ENCODE measurements at places on chromosomes 7 and 10.

DNA sequence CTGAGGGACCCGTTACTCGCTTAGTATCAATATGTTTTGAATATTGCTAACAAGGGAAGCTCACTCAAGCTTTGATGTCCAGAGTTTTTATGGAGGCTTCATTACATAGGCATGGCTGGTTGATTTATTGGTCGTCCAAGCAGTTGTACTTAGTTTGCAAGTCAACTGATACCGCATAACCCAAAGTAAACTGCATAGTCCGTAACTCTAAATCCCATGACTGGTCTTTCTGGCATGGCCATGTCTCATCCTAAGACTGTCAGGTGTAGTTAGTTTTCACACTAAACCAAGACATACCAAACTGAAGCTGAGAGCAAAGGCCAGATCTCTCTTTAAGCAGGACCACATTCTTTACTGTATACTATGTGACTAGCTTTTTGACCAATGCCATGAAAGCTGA, 397.9 kb downstream of the TFEC start:
- DNase-seq: no peak

- DNase-seq: no peak
Measured at GRCh38 chr7:123548406-123548805, 9.2 kb downstream of the NDUFA5 start.

DNA sequence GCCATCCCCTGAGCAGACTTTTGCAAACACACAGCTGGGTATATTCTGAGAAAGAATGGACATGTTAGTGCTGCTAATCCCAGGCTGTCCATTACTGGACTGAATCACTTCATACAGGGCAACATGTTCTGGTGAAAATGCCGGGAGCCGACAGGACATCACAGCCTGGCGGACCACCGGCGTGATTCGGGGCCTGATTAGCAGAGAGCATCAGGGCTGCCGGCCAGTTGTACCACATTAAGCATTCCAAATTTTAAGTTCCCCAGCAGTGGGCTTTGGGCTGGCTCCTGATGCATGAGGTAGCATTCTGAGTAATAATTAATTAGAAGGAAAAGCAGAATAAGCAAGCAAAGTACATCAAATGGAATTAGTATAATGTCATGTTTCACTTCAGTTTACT, 229.0 kb downstream of the GRID1 start:
- DNase-seq: no peak

DNA sequence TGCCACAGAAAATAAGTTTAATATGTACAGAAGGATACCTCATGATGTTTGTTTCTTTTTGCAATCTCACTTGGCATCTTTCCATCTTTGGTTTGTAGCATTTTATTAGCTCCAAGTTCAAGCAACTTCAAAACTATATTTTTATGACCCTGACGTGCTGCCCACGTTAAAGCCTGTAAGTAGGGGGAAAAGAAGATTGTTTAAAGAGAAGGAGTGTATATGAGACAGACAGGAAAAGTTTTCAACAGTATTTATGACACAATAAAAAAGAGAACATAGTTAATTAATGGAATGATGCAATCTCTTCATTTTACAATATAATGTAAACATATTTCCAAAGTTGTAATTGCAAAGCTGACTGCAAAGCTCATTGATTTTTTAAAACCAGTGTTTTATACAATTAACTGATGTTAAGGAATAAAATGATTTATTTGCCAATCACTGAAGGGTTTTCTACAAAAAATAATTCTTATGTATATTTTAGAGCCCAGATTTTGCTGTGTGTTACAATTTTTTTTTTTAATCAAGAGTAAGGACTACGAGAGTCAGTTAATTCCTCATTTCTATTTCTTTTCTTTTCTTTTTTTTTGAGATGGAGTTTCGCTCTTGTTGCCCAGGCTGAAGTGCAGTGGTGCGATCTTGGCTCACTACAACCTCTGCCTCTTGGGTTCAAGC, 42.5 kb downstream of the ASZ1 start:
- no peak for DNase-seq

GRCh38 chr10:76874176-76874575, 763.4 kb downstream of the KCNMA1 start:
- no peak for DNase-seq

DNA sequence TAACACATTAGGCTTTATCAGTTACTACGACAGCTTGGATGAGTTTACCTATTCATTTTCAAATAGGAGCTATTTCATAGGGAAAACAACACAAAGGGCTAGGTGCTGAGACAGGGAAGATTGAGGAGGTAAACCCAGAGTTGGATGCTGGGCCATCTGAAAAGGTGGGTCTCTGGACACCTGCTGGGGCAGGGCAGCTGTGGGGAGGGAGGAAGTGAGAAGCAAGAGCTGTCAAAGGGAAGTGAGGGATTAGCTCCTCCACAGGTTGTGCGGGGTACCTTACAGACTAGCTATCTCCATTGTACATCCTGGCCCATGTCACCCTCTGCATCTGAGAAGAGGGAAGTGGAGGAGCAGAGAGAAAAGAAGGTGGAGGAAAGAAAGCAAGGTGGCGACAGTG, 48.9 kb downstream of the BLNK start:
- no peak for DNase-seq

DNA sequence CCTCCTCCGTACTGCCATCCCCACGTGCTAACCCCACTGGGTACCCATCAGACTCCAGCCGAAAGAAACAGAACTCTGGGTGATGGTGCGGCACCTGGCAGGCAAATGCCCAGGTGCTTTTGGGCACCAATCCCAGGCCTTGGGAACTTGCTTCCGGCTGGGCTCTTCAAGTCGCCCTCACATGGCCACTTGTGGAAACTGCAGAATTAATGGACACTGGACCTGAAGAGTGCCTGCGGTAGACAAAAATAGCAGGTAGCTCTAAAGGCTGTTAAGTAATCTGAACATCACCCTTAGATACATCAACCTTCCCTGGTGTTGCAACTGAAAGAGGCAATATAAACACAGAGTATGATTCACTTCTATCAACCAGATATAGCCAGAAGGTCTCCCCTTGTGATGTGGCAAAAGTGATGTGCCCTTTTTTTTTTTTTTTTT, 644.4 kb downstream of the GRM8 start:
- peak; percentile 46 for DNase-seq

GRCh38 chr10:6108631-6109443, 20.0 kb downstream of the RBM17 start:
- peak; percentile 69 for DNase-seq

DNA sequence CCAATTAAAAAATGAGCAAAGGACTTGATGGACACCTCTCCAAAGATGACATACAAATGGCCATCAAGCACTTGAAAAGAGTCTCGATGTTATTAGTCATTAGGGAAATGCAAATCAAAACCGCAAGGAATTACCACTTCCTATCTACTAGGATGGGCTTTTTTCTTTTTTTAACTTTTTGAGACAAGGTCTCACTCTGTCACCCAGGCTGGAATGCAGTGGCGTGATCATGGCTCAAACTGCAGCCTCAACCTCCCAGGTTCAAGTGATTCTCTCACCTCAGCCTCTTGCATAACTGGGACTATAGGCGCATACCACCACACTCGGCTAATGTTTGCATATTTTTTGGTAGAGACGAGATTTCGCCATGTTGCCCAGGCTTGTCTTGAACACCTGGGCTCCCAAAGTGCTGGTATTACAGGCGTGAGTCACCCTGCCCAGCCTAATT, 13.6 kb downstream of the NKX1-2 start:
- DNase-seq: no peak
